ENCODE measurements at places on chromosomes 4 and X. TPM values are rescaled to one million over a fixed set of nuclear protein-coding genes. Genes with fewer than 3 reads are reported as not detected.

ABCG2 gene
- 6.3 TPM for total RNA-seq

DIPK2B gene
- 6.5 TPM for total RNA-seq

RHOH gene
- 0.95 TPM for total RNA-seq

EPGN gene
- 0.18 TPM for total RNA-seq

ZAR1 gene
- total RNA-seq = not detected

FAM47A gene
- not detected for total RNA-seq

LAMTOR3 gene
- total RNA-seq = 44.0 TPM

DNA sequence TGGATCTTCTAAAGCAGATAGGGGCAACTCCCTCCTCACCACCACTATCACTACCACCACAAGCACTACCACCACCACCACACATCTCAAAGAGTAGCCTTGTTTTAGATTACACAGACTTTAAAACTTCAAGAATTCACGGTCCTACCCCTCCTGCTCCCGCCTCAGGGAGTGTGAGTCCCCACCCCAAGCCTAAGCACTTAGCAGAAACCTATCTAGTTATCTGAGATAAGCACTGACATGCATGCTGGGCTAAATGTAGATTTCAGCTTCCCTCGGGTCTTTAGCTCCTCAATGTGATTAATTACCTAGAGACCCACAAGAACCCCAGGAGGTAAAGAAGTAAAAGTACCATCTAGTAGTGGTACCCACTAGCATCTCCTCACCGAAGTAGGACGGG is 775 bp downstream of the AMOT start:
- peak overlapping the region; percentile 48 for H3K4me3 ChIP-seq
- DNase-seq = no peak
- no peaks in the 10 kb centered on the region for H3K36me3 ChIP-seq
- H3K4me1 ChIP-seq = no peaks in the 10 kb centered on the region

- no peaks in the 10 kb centered on the region for H3K27me3 ChIP-seq
- H3K4me1 ChIP-seq = no peaks in the 10 kb centered on the region
- no peak for DNase-seq
- no peak overlapping the region for H3K4me3 ChIP-seq
- no peaks in the 10 kb centered on the region for H3K36me3 ChIP-seq
These were observed 298.5 kb downstream of the KCTD8 start for GRCh38 chr4:44150091-44150576.

- no peaks in the 10 kb centered on the region for H3K36me3 ChIP-seq
- peak overlapping the region; percentile 80 for H3K4me3 ChIP-seq
- H3K27ac ChIP-seq = no peak overlapping the region
- no peaks in the 10 kb centered on the region for H3K27me3 ChIP-seq
These were observed 722 bp upstream of the TMEM33 start for GRCh38 chr4:41934514-41934900.

DNA sequence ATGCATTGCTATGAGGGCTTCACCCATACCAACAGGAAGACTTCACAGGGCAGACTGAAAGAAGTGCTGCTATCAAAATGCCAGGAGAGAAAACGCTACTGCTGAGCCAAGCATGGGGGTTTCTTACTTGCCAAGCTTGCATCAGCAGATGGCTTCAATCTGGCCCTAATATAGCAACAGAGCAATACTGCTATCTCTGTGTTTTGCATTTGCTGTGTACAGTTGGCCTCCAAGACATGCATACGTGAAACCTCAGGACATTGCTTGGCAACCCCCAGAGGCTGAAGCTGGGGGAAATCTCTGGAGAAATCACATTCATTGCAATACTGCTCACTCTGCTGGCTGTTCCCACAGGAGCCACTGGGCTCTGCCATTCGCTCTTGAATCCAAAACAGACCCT is 127.2 kb upstream of the GPC4 start:
- H3K4me1 ChIP-seq = peaks cover 1% of the 10 kb centered on the region
- H3K27ac ChIP-seq = no peak overlapping the region
- DNase-seq = no peak
- H3K4me3 ChIP-seq = no peak overlapping the region
- H3K36me3 ChIP-seq = no peaks in the 10 kb centered on the region

DNA sequence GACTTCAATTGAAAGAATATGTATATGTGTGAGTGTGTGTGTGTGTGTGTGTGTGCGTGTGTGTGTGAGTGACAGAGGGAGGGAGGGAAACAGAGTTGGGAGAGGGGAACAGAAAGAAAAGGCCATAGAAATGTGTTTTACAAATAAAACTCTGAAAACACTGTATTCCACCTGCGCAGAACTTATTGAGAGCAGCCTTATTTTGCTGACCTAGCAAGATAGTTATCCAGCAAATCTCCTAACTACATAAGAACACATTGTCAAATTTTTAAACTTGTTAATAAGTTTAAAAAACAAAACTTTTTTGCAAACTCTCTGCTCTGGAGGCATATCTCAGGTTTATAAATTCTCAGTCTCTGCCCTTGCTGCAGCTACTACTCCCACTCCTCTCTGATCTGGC is 217.9 kb upstream of the NOCT start:
- H3K27ac ChIP-seq = no peak overlapping the region
- H3K4me3 ChIP-seq = no peak overlapping the region
- no peaks in the 10 kb centered on the region for H3K4me1 ChIP-seq
- no peaks in the 10 kb centered on the region for H3K36me3 ChIP-seq
- no peaks in the 10 kb centered on the region for H3K27me3 ChIP-seq
- DNase-seq = no peak

DNA sequence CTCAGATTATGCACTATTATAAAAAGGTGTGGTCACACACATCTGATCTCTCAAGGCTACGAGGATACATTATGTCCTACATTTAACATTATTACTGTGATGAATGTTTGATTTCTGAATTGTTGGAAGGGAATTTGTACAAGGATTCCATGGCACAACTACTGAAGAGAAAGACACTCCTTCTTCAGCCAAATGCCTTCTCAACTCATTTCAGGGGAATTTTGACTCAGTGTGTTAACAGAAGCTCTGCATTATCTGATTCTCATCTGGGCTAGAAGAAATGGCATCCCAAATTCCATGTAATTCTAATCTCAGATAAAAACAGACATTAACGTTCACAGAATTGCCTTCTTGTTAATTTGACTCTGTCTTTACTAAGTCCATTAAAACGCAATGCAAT is 477.7 kb downstream of the PDGFC start:
- H3K27me3 ChIP-seq = no peaks in the 10 kb centered on the region
- H3K4me1 ChIP-seq = no peaks in the 10 kb centered on the region
- no peak overlapping the region for H3K27ac ChIP-seq
- no peak for DNase-seq

- no peak overlapping the region for H3K27ac ChIP-seq
- no peaks in the 10 kb centered on the region for H3K36me3 ChIP-seq
- peaks cover 3% of the 10 kb centered on the region for H3K4me1 ChIP-seq
- no peaks in the 10 kb centered on the region for H3K27me3 ChIP-seq
These were observed 222.5 kb downstream of the MGST2 start for GRCh38 chr4:139887962-139888735.

- H3K27ac ChIP-seq = no peak overlapping the region
- no peaks in the 10 kb centered on the region for H3K36me3 ChIP-seq
- no peaks in the 10 kb centered on the region for H3K4me1 ChIP-seq
- no peaks in the 10 kb centered on the region for H3K27me3 ChIP-seq
- no peak overlapping the region for H3K4me3 ChIP-seq
These were observed 257.8 kb downstream of the FAT4 start for GRCh38 chr4:125572601-125573000.

DNA sequence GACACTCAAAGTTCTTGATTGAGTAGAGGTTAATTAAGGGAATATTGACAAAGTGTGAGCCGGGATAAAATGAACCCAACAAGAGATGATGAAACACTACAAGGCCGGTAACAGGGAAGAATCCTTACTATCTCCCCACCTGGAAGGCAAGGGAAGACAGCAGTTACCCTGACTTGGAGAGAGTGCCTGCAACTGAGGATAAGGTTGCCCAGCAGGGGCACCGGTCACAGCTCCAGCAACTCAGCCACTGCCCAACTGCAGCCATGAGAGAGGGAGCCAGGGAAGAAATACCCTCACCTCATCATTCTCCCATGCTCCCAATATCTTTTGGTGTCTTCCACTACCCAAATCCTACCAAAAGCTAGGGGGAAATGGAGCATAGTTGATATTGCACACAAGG is 212.7 kb downstream of the KCTD8 start:
- H3K4me3 ChIP-seq = no peak overlapping the region
- DNase-seq = no peak
- H3K4me1 ChIP-seq = no peaks in the 10 kb centered on the region
- H3K27ac ChIP-seq = no peak overlapping the region
- H3K36me3 ChIP-seq = no peaks in the 10 kb centered on the region

DNA sequence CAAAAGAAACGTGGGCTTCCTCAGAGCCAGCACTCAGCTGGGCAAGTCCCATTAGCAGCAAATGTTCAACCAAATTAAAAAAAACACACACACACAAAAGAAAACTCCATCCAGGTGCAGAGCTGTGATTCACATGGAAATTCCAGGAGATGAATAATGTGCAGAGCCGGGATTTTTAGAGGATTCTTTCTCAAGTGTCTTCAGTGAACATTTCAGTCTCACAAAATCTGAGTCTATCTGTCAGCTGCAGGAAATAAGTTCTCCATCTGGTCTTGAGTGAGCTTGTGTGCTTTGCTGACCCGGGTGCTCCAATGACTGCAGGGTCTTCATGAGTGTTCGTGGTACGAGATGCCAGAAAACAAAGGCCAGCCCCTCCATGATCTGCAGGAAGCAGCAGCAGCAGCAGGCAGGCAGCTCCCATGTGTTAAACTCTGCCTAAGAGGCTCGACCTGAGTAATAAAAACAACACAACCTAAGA is 44.3 kb downstream of the RASGEF1B start:
- no peak overlapping the region for H3K4me3 ChIP-seq
- H3K36me3 ChIP-seq = no peaks in the 10 kb centered on the region

- no peak overlapping the region for H3K27ac ChIP-seq
- no peak for DNase-seq
- H3K4me3 ChIP-seq = no peak overlapping the region
- no peaks in the 10 kb centered on the region for H3K36me3 ChIP-seq
- no peaks in the 10 kb centered on the region for H3K27me3 ChIP-seq
These were observed 659.8 kb upstream of the MAGEB2 start for GRCh38 chrX:29555465-29556091.

DNA sequence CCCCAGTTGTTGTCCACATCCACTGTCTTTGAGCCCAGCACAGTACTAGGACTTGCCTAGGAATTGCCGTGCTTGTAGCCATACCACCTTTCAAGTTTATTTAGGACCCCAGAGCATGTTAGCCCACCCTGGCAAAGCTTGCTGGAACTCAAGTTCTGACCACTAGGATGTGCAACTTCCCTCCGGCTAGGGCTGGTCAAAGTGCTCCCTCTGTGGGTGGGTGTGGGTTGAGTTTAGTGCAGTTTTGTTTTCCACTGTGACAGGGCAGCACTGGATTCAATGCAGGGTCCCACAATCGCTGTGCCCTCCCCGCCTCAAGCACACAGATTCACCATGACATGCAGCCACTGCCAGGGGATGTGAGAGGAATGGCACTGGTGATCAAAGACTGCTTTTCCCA is 96.0 kb downstream of the RASGEF1B start:
- no peaks in the 10 kb centered on the region for H3K4me1 ChIP-seq
- no peak for DNase-seq
- no peak overlapping the region for H3K4me3 ChIP-seq
- H3K27me3 ChIP-seq = no peaks in the 10 kb centered on the region

- H3K36me3 ChIP-seq = no peaks in the 10 kb centered on the region
- H3K4me3 ChIP-seq = no peak overlapping the region
- no peak for DNase-seq
- no peak overlapping the region for H3K27ac ChIP-seq
- H3K4me1 ChIP-seq = no peaks in the 10 kb centered on the region
- no peaks in the 10 kb centered on the region for H3K27me3 ChIP-seq
These were observed 1404.1 kb upstream of the IGFBP7 start for GRCh38 chr4:58514299-58514698.

- no peaks in the 10 kb centered on the region for H3K36me3 ChIP-seq
- H3K4me3 ChIP-seq = no peak overlapping the region
- H3K27me3 ChIP-seq = no peaks in the 10 kb centered on the region
- H3K27ac ChIP-seq = no peak overlapping the region
- no peaks in the 10 kb centered on the region for H3K4me1 ChIP-seq
These were observed 68.2 kb upstream of the NKX1-1 start for GRCh38 chr4:1474126-1475090.

DNA sequence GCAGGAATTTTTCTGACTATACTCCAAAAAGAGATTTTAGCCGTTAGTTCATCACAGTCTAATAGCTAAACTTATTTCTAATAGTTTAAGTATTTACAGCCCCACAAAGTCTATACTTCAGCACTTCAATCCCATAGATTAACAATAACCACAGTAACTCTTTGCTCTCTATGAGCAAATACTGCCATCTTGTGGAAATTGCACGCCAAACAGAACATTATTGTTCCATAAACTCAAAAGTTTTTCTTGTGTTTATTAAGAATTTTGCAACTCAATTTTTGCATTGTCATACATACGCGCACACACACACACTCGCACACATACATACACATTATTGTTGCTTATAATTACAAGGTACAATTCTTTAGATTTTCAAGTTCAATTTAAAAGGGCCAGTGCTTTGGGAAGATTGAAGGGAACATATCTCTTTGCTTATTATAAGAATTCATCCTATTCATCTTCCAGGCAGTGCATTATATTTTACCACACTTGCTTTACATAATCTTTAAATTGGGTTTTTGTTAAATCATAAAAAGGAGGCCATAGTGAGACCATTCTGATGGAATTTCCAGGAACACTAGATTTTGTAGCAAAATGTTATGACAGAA is 63.8 kb upstream of the ATOH1 start:
- DNase-seq = no peak
- H3K4me3 ChIP-seq = no peak overlapping the region
- no peaks in the 10 kb centered on the region for H3K36me3 ChIP-seq
- H3K27ac ChIP-seq = no peak overlapping the region
- H3K4me1 ChIP-seq = no peaks in the 10 kb centered on the region

DNA sequence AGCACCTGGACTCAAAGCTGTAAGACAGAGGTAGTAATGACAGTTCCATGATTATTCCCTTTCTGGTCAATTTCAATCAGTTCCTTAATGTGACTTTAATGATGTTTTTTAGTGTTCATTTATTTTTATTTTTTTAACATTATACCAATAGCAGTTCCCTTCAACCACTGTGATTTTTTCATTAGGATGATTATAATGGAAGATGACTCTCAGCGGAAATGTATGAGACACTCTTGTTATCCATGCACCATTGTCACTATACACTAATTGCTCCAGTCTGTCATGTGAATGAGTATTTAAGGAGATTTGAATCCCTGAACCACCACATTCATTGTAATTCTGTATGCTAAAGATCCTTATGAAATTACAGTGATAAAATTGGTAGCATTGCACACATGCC is 2102.3 kb upstream of the AGA start:
- DNase-seq = no peak
- no peaks in the 10 kb centered on the region for H3K4me1 ChIP-seq
- H3K4me3 ChIP-seq = no peak overlapping the region

GRCh38 chr4:155889031-155889793 is 14.3 kb upstream of the TDO2 start:
- no peaks in the 10 kb centered on the region for H3K4me1 ChIP-seq
- DNase-seq = no peak
- H3K27ac ChIP-seq = no peak overlapping the region
- H3K36me3 ChIP-seq = no peaks in the 10 kb centered on the region
- no peak overlapping the region for H3K4me3 ChIP-seq

Data from ovary (tissue), 10 donors.